T-helper 2 cell treated with Interferon-gamma antibody and Interleukin-4, amounts not matched to agents 5 μg/mL and 100 μg/mL, for 36 hours (primary cell): ENCODE measurements at places on chromosomes 5 and 9.
A peak's percentile ranks its signal among the peaks of the same experiment; 100 is the strongest.

DNA sequence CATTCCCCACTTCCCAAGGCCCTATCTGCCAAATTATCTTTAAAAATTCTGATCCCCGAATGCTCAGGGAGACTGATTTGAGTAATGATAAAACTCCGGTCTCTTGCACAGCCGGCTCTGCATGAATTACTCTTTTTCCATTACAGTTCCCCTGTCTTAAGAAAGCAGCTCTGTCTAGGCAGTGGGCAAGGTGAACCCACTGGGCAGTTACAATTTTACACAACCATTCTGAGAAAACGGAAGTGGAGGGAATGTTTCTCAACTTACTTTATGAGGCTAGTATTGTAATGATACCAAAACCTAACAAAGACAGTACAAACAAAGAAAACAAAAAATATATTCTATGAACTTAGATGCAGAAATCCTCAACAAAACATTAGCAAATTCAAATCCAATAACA is 100.0 kb downstream of the MCTP1 start:
- DNase-seq, result no peak

- no peak for DNase-seq
Measured at GRCh38 chr5:1006656-1007071, 1.9 kb upstream of the NKD2 start.

GRCh38 chr9:132898051-132898450 is 19.4 kb downstream of the SPACA9 start:
- DNase-seq, result no peak

DNA sequence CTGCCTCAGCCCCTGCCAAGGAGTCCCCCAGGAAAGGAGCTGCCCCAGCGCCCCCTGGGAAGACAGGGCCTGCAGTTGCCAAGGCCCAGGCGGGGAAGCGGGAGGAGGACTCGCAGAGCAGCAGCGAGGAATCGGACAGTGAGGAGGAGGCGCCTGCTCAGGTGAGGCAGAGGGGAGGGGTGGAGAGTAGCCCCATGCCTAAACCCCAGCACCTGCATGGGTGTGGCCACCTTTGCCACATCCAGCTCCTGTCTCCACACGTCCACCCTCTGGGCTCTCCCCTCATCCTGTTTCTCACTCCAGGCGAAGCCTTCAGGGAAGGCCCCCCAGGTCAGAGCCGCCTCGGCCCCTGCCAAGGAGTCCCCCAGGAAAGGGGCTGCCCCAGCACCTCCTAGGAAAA is 17.2 kb downstream of the TCOF1 start:
- DNase-seq, result no peak

GRCh38 chr9:135463140-135463539 is 16.4 kb upstream of the PPP1R26 start:
- DNase-seq, result no peak

DNA sequence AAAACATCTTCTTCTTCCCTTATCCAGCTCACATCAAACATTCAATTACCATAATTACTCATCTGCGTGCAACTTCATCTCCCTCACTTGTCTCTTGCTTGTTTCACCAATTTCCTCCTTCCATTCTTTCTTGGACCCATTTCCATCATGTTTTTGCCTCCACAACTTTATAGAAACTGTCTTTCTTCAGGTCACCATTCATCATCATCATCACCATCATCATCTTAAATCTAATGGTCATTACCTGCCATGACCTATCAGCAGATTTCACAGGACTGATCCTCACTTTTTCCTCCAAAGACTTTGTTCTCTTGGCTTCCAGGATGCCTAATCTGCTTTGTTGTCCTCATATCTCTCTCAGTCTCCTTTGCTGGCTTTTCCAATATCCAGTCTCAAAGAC is 495.6 kb downstream of the DNAH5 start:
- no peak for DNase-seq

DNA sequence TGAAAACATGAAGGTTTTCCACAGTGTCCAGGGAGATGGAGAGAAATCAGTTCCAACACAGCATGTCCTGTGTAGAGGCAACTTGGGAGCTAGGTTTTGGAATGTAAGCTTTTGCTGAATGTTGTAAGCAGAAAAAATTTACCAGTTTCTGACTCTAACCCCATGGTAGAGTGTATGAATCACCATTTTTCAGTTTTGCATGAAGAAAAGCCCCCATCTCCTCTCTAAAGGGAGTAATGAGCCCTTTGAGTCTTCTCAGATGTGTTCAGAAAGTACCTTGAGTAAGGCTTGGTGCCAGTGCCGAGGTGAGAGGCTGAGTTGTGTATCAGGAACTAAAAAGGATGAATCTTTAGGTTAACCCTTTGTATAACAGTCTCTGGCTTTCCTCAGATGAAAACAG is 96.2 kb downstream of the ADRB2 start:
- DNase-seq, result no peak

- DNase-seq, result no peak
Measured at GRCh38 chr9:73667749-73668148, 516.1 kb downstream of the ANXA1 start.

DNA sequence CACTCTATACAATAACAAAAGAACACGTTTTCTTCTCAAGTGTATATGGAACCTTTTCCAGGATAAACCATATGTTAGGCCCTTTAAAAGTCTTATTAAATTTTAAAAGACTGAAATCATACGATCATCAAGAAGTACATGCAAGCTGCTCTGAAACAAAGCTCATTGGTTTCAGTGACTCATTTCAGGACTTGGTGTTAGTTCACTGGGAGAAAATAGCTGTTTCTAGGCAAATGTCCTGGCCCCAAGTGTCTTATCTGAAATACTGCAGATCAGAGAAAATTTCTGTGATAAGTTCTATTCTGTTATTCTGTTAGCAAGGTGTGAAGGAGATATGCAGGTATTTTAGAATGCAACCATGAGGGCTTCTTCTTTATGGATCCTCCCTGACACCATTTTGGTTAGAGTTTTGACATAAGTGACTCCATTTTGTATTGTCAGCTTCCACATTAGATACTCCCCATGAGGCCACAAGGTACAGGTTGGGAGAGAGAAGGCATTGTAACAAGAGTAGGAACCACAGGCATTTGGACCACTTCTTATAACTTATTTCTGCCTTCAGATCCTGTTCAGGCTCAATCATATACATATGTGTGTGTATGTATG is 7.5 kb upstream of the CCDC180 start:
- no peak for DNase-seq

DNA sequence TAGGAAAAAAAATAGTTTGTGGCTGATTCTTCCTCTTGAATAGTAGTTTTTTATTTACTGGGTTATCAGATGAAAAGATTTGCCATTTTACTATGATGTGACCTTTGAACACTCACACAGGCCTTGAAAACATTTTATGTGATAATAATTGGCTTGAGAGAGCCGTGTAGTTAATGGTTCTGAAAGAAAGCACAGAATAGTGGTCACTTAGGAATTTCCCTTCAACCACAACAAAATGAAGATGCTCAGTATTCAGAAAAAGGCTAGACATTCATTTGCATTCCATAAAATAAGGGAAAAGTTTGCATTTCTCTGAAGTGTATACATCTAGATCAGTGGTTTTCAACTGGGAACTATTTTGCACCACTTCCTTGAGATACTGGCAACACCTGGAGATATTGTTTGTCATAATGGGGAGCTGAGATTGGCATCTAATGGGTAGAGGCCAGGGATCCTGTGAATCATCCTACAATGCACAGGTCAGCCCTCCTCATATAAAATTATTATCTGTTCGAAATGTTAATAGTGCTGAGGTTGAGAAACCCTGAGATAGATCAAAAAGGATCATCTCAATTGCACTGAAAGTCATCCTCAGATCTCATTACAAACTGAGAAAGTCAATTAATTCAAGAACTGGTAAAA is 446.4 kb upstream of the CCNG1 start:
- DNase-seq, result no peak

DNA sequence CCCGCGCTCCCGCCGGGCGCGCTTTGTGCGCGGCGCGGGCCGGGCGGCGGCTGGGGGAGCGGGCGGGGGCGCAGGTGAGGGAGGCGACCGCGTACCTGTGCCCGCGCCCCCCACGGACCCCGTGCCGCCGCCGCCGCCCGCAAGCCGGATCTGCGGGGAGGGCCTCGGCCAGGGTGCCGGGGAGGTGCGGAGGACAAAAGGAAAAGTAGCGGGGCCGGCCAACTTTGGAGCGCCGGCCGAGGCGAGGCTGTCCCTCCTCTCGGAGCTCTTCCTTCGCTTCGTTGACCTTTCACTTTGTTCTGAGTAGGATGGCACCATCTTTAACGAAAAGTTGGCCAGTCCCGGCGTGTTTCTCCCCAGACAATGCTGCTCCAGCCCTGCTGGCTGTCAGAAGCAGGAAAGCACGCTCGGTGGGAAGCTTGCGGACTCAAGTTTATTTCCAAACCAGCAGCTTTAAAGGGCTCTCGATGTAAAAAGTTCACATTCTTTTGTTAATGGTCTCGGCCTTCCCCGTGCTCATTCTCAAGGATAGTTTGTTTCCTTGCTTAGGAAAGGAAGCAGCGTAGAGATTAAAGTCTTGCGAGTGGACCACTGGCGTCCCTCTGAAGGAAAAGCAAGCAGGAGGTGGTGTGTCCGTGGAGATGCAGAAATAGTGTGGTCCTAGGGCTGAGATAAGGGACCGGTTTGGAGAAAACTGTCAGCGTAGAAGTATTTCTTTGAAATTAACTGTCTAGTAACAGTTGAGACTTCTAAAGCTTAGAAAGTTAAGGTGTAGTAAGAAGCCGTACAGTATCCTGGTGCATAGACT is 639 bp downstream of the EHMT1 start:
- no peak for DNase-seq

DNA sequence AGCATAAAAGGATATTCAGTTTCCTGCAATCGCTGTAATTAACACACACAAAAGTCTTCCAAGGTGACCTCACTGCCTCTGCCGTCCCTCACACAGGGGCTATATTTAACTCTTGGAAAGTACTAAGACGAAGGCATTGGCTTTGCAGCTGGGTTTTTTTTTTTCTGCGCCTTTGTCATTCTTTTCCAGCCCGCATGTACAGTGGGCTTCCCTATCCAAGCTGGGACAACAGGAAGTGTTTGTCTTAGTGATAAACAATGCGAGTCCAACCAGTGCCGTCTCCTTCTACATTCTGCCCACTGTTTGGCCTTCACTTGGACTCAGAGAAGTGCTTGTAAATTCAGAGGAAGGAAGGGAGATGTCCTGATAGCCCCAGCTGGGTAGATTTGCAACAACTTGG is 17.6 kb downstream of the AFAP1L1 start:
- no peak for DNase-seq

GRCh38 chr5:172362755-172363154 is 79.2 kb upstream of the UBTD2 start:
- no peak for DNase-seq

- no peak for DNase-seq
Measured at GRCh38 chr5:98755406-98755805, 18.1 kb upstream of the RGMB start.

DNA sequence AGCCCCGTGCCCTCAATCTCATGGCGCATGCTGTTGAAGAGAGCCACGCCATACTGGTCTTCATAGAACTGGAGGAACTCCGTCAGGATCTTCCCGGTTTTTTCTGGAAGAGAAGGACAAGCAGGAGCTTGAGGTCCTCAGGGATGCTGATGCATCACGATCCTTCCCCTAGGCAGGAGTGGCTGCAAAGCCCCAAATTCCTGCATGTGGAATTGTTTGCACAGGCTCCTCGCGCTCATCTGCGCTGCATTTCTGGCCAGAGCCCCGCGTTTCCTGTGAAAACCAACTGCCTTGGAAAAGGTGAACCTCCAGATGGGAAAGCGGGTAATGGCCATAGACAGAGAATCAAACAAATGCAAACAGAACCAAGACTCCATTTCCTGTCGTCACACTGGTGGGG is 80.4 kb downstream of the LRSAM1 start:
- no peak for DNase-seq

DNA sequence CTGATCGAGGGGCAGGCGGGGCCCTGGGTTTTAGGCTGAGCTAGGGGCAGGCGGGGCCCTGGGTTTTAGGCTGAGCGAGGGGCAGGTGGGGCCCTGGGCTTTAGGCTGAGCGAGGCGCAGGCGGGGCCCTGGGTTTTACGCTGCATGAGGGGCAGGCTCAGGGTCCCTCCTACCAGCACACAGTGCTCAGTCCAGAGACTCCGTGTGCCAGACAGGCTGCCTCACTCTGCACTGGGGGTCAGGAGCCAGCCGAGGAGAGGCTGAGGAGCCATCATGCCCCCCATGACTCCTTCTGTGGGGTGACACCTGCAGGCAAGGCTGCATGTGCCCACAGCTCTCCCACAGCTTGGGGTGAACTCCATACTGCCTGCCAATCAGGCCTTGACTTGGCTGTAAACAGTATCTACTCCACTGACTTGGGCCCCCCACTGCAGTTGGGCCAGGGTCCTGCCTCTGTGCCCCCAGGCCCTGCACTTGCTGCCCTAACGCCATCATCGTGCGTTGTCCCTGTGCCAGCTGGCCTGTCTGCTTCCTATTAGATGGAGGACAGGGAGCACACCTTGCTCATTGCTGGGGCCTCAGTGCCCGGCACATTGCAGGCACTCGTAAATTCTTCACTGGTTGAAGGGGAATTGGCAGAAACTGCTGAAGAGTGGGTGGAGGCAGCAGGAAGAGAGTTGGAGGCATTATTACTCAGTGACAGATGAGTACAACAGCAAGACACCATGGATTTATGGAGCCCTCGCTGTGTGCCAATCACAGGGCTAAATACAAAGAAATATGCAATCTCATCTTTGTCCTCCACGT is 78.6 kb downstream of the AMBP start:
- DNase-seq, result no peak

DNA sequence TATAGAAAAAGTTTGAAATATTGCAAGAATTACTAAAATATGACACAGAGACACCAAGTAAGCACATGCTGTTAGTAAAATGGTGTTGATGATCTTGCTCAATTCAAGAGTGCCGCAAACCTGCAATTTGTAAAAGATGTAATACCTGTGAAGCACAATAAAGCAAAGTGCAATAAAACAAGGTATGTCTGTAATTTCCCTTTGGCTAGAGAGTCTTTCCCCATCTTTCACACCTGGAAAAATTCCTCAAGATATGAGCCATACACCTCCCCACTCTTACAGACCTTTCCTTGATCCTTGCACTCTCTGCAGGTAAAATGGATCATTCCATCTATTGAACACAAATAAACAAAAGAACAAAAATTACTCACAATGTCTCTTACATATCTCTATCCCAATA is 597.8 kb downstream of the EFNA5 start:
- DNase-seq, result no peak

GRCh38 chr5:65815161-65815560 is 93.2 kb downstream of the NLN start:
- DNase-seq, result no peak

GRCh38 chr9:27292659-27293405 is 4.1 kb downstream of the EQTN start:
- no peak for DNase-seq

- DNase-seq, result peak; percentile 7
Measured at GRCh38 chr9:32524892-32525708, 896 bp downstream of the RIGI start.
